ENCODE measurements at places on chromosomes 3 and 15. TPM values are rescaled to one million over a fixed set of nuclear protein-coding genes. Genes with fewer than 3 reads are reported as not detected.

The NPAP1 gene
- polyA plus RNA-seq = 0.47 TPM

The HGD gene
- not detected for polyA plus RNA-seq

The IL12A gene
- polyA plus RNA-seq = not detected

The THRB gene
- polyA plus RNA-seq = 5.6 TPM

The RAB5A gene
- polyA plus RNA-seq = 103 TPM

The HHATL gene
- 121 TPM for polyA plus RNA-seq

The ROBO2 gene
- polyA plus RNA-seq = 107 TPM

The CHAC1 gene
- 4.8 TPM for polyA plus RNA-seq

The DCLK3 gene
- polyA plus RNA-seq = not detected

The CD96 gene
- polyA plus RNA-seq = not detected

The CCRL2 gene
- not detected for polyA plus RNA-seq

The MRPL46 gene
- polyA plus RNA-seq = 36.4 TPM

The SLC28A2 gene
- polyA plus RNA-seq = not detected

The CHRM5 gene
- not detected for polyA plus RNA-seq

The EPB42 gene
- polyA plus RNA-seq = not detected

The ISLR gene
- polyA plus RNA-seq = 3.0 TPM

The ZNF501 gene
- polyA plus RNA-seq = 0.20 TPM

The TM4SF4 gene
- polyA plus RNA-seq = not detected

The IL17RD gene
- polyA plus RNA-seq = 0.56 TPM
